Activated CD4-positive, alpha-beta T cell treated with anti-CD3 and anti-CD28 coated beads, Interleukin-2, amount 10 ng/mL, durations not matched to agents 24 days and 14 days (primary cell): ENCODE measurements at places on chromosomes 6 and 20.

DNA sequence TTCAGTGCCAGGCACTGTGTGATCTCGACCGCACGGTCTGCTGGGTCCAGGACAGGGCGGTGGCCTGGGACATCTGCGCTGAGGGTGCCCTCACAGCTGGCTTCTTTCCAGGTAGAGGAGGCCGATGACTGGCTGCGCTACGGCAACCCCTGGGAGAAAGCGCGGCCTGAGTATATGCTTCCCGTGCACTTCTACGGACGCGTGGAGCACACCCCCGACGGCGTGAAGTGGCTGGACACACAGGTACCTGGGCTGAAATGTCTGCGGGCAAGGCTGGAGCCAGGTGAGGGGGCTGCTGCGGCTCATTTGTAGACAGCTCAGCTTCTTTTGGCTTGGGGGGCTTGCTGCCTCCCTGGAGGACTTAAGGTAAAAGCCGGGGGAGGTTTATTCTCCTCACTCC is 26.6 kb downstream of the PYGB start:
- DNase-seq: no peak

GRCh38 chr20:53245574-53245973 is 273.4 kb downstream of the TSHZ2 start:
- no peak for DNase-seq

- no peak for DNase-seq
These were observed 622.3 kb upstream of the ADGRB3 start for GRCh38 chr6:68012822-68013221.

- DNase-seq: peak; percentile 70
These were observed 394 bp downstream of the AKAP12 start for GRCh38 chr6:151240036-151240685.

DNA sequence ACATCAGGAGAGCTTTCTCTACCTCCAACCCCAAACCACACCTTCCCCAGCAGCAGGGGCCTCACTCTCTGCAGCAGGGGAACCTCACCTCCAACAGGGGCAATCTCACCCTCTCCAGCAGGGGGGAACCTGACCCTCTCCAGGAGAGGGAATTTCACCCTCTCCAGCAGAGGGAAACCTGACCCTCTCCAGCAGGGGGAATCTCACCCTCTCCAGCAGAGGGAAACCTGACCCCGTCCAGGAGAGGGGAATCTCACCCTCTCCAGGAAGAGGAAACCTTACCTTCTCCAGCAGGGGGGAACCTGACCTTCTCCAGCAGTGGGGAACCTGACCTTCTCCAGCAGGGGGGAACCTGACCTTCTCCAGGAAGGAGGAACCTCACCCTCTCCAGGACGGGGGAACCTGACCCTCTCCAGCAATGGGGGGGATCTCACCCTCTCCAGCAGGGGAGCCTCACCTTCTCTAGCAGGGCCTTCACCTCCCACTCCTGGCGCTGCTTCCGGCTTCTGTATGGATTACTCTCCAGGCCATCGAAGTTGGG is 3.1 kb downstream of the B3GALT4 start:
- no peak for DNase-seq

GRCh38 chr20:36031806-36032205 is 63.4 kb downstream of the CNBD2 start:
- DNase-seq: no peak

DNA sequence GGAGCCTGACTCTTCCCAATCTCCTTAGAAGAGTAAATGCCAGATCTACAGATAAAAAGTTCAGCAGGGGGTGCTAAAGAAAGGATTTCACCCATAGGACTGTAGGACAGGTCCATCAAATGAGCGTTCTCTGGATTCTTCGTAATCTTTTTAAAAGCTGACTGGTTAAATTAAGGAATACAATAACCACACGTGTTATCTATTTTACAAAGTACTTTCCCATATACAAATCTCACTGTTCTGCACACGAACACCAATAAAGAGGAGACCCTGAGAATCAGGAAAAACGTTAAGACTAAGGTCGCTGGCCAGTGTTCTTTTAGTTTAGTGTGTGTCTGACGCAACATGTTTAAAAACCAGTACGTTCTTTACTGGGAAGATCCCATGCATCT is 542 bp downstream of the TUBE1 start:
- DNase-seq: no peak
